Activated T-cell treated with anti-CD3 and anti-CD28 coated beads for 24 hours (primary cell): ENCODE measurements at places on chromosomes 5 and 9.

DNA sequence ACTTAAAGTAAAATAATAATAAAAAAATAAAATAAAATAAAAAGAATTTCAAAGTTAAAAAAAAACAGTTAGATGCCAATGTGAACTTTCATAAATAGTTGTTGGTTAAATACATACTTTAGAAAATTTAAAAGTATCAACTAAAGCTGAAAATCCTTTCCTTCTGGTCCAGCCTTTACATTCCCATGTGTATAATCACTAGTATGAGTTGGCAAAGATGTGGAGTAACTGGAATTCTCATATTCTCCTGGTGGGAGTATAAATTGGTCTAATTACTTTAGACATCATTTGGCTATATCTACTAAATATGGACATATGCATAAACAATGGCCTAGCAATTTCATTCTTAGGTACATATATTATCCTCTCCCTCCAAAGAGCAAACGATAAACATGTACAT lies 619.9 kb downstream of the PTPRD start:
- DNase-seq = no peak

DNA sequence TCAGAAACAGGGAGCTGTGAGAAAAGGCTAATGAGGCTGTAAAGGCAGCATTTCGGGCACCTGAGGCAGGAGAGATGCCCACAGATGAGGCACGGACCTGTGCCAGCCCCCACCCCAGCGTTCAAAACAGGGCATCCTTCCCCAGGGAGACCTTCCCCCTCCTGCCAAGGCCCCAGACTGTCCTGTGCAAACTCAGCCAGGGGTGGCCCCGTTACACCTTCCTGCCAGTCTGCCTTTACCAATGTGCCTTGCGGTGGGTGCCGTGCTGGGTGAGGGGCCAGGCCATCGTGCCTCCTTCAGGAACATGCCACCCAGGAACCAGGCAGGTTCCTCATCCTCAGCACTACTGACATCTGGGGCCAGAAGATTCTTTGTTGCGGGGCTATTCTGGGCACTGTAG lies 53.9 kb downstream of the AK8 start:
- DNase-seq = no peak

DNA sequence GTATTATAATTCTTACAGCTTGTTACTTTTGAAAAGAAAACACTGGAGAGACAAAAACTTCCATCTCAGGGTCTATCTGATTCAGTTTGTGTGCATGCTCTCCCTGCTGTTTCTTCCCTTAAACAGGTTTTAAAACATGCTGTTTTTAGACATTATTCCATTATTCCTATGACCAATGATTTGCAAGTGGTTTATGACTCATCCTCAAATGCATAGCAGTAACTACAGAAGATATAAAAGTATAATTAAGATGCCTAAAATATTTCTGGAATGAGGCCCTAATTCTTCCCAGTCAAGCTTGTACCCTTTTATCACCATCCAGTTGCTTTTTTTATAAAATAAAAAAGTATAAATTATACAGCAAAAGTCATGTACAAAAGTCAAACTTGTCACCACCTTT lies 3.7 kb downstream of the DTWD2 start:
- DNase-seq = no peak

GRCh38 chr9:33143241-33143661 lies 23.9 kb downstream of the B4GALT1 start:
- DNase-seq = no peak

DNA sequence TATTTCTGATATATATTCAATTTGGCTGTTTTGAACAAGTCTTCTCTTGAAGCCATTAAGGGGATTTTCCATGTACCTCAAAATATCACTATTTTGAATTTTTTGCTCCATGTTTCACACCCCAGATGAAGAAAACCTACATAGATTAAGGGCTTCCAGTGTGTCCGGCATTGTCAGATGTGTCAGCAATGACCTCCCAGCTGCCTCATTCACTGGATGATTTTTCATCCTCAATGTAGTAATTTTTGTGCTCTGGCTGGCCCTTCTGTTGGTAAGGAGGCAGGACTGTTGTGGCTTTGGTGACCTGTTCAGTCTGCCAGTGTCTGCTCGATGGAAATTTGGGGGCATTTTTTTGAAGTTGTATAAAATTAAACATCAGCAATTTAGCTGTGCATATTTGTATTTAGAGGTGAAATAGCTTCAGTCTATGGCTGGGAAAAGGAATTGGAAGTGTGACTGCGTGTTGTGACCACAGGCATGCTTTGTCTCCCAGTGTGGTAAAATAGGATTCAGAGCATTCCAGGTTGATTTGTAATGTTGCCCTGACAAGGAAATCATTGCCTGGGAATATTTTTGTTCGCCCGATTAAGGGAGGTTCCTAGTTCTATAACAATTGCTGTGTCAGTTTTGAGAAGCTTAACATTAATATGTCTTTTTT lies 312.4 kb downstream of the ARHGEF28 start:
- DNase-seq = no peak

GRCh38 chr5:39469176-39469575 lies 44.4 kb upstream of the DAB2 start:
- DNase-seq = no peak

- no peak for DNase-seq
These were observed 173.0 kb downstream of the OLFM1 start for GRCh38 chr9:135260221-135261180.

- no peak for DNase-seq
These were observed 8.7 kb upstream of the TRPC7 start for GRCh38 chr5:136374003-136374402.

DNA sequence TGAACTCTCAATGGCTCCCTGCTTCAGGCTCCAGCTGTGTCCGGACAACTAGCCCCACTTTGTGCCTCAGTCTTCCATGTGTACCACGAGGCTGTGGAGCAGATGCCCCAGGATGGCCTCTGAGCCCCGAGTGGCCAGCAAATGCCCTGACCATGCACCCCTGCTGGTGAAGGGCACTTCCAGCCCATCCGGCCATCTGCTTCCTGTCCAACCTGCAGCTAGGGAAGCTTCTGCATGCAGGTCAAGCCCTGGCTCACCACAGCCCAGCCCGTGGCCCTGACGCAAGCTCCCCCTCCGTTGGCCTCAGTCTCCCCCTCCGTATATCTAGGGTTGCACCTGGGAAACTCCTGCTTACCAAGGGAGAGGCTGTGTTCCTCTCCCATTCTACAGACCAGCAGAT lies 4.8 kb downstream of the NINJ1 start:
- DNase-seq = no peak

DNA sequence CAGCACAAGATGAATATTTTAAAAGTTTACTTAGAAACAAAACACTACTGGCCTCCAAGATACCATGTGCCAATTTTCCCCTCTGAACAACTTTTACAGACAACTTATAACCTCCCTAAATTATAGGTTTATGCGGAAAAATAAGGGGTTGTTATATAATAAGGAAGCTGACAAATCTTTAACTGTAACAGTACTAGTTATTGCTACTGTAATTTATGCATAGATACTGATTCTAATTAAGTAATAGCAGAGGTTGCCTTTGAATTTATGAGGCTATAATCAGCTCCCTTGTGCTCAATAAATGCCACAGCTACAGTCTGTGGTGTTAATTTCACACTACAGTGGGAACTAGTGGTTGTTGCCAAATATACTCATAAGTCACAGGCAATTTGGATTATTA lies 291.3 kb upstream of the PCSK5 start:
- no peak for DNase-seq

- no peak for DNase-seq
These were observed 313.5 kb downstream of the PRDM9 start for GRCh38 chr5:23820765-23821471.
